ENCODE measurements at places on chromosomes 4 and X.

- DNase-seq: no peak
Observed at GRCh38 chrX:107547621-107548020, 80.7 kb upstream of the PRPS1 start.

DNA sequence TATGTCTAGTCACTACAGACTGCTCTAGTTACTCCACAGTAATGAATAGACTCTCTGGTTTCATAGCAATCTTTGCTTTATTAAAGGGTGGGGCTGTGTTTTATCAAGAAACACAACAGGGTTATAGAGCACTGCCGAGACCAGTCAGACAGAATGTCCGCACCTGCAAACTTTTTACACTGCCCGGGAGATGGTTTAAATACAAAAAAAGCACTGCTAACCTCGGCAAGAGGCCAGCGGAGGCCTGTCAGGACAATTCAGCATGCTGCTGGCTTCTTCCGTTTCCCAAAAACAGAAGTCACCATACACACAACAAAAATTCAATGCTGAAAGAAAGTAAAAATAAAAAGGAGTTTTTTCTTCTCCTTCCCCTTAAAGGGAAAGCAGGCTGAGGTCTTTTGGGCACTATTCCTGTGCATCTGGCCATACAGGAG, 67.4 kb downstream of the IRF2 start:
- no peak for DNase-seq

DNA sequence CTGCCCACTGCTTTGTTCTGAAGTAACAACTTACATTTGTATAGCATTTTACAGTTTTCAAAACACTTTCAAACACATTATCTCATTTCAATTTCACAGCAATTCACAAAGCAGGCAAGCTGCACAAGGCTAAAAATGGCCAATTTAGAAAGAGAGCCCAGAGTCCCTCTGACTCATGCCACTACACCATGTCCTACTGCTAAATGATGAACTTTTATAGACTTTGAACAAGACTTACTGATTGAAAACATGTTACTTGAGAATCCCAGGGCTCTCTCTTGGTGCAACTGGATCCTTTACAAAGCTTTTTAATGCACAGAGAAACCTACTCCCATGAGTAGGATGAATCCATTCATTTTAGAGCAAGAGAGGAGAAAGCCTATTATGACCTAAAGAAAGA, 5.8 kb upstream of the G3BP2 start:
- DNase-seq: no peak

- no peak for DNase-seq
Observed at GRCh38 chr4:48683784-48684666, 96.1 kb downstream of the FRYL start.

GRCh38 chr4:187565416-187565815, 430.2 kb upstream of the ZFP42 start:
- DNase-seq: no peak
